ENCODE measurements at places on chromosomes 16 and 17. TPM values are rescaled to one million over a fixed set of nuclear protein-coding genes. Genes with fewer than 3 reads are reported as not detected.

GRCh38 chr16:64950262-64950661 lies 171.6 kb downstream of the CDH11 start:
- no peak for DNase-seq

GRCh38 chr17:77700165-77700881 lies 258.2 kb upstream of the TNRC6C start:
- DNase-seq: no peak

- no peak for DNase-seq
Observed at GRCh38 chr16:72689851-72690250, 358.1 kb downstream of the ZFHX3 start.

GRCh38 chr16:89349947-89350633 lies 132.6 kb downstream of the ZNF778 start:
- no peak for DNase-seq

GRCh38 chr17:17822189-17822588 lies 14.6 kb downstream of the SREBF1 start:
- peak; percentile 88 for DNase-seq

DNA sequence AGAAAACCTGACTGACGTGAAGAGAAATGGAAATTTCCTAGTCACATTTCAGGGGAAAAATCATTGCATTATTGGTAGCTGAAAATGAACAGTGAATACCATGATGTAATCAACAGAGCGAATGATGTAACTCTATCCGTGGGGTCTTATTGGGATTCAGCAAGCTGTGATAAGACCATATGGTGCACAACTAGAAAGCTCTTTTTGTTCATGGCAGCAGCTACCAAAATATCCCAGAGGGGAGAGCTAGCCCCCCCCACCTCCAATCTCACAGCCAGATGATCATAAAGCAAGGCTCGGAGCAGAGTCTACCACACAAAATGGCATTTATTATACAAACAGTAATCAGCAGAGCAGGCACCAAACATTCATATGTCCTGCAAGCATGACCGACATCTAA lies 22.2 kb upstream of the DNAH17 start:
- no peak for DNase-seq

DNA sequence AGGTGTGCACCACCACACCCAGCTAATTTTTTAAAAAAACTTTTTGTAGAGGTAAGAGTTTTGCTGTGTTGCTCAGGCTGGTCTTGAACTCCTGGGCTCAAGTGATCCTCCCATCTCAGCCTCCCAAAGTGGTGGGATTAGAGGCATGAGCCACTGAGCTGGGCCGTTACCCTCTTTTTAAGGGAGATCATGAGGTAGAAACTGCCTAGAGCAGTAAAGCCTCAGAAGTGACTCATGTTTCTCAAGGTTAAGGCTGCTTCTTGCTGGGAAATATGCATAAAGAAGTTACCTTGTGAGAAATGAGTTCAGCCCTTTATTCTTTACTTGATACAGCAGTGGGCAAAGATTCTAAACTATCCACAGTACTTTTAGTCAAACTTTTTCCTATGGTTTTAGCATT lies 38.2 kb downstream of the GRB2 start:
- no peak for DNase-seq

DNA sequence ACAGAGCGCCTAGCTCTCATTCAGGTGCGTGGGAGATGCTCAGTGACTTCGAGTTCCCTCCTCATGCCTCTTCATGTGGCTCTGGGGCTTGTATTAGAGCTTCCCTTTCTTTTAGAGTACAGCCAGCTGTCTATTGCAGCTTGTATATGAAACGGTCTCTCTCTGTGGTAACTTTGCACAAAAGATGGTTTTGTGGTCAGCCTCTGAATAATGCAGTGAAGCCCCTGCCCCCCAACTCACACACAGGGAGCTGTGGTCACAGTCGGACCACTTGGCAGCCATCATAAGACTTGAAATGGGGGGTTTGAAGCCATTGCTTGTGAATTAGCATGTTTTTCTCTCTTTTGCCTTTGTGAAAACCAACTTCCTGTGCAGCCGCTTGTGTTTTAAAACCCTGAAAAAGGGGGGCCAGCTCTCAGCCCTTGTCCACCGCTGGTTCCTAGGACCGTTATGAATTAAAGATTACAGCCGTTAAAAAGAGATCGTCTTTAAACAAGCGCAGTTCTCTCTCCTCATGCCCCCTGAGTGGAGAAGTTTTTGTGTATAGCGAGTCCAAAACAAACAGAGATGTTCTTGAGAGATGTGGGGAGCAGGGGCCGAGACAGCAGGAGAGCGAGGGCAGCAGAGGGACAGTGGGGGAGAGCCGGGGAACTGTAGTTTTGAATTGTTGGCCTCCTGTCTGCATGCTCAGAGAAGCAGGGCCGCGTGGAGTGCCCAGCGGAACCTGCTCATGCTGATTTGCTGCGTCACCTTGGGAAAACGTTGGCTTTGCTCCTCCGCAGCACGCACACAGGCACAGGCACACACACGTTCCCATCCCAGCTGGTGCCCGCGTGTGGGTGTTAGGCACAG lies 199.0 kb downstream of the MSI2 start:
- DNase-seq: no peak

The RNF167 gene
- total RNA-seq: 37.6 TPM

The C17orf78 gene
- total RNA-seq: not detected

The PLD6 gene
- total RNA-seq: 6.6 TPM

The HYDIN gene
- 5.6 TPM for total RNA-seq

The NLRC5 gene
- 8.3 TPM for total RNA-seq

The TBC1D3E gene
- not detected for total RNA-seq

The CDH13 gene
- total RNA-seq: 2.9 TPM

Data from body of pancreas (tissue), 4 donors.